ENCODE measurements at places on chromosomes 2 and 18.
A peak's percentile ranks its signal among the peaks of the same experiment; 100 is the strongest.

GRCh38 chr18:7117390-7118355 lies at the start of gene LAMA1:
TSS of gene LAMA1 (minus strand) at chr18:7117797. CDS start at chr18:7117720, 77 bp downstream.
- DNase-seq: no peak

- no peak for DNase-seq
These were observed 85.9 kb downstream of the USP40 start for GRCh38 chr2:233480490-233481202.

- DNase-seq: peak; percentile 73
These were observed 17.9 kb upstream of the SDC1 start for GRCh38 chr2:20242727-20243377.

DNA sequence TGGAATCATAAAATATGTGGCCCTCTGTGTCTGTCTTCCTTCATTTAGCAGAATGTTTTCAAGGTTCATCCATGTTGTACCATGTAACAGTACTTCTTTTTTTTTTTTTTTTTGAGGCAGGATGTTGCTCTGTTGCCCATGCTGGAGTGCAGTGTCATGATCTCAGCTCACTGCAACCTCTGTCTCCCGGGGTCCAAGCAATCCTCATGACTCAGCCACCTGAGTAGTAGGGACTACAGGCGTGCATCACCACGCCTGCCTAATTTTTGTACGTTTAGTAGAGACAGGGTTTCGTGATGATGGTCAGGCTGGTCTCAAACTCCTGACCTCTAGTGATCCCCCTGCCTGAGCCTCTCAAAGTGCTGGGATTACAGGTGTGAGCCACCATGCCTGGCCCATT lies 31.2 kb downstream of the RAB1A start:
- DNase-seq: no peak

DNA sequence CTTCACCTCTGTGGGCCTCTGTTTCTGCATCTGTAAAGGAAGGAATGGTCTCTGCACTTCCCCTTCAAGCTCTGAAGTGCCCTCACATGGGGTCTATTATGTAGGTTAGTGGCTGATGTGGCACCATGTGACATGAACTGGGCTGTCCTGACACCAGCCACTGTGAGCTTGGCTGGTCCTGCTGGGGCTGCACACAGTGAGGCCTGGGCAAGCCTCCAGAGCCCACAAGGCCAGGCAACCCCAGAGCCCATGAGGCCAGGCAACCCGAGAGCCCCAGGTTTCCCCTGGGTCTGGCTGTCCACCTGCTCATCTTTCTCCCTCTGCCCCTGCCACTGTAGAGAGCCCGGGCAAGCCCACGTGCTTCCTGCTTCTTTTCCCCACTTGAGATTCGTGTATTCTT lies 150.1 kb upstream of the SMAD2 start:
- no peak for DNase-seq

- no peak for DNase-seq
These were observed 250.7 kb downstream of the NAPG start for GRCh38 chr18:10776493-10776892.

GRCh38 chr18:44946529-44947113 lies 265.9 kb downstream of the SETBP1 start:
- peak; percentile 88 for DNase-seq

DNA sequence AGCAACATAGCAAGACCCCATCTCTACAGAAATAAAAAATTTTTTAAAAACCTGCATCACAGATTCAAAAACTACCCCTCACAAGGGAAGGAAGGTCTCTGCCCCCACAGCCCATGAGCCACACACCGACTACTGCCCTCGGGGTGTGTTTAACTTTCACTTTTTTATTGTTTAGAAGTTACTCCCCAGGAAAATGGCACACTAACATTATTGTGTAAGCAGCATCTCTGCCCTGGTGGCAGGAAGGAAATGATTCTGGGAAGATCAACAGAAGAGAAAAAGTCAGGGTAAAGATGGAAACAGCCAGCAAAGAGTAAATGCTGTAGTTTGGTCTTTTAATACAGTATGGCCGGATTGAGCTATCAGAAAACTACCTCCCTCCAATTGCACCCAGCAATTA lies 21.9 kb downstream of the TRABD2A start:
- no peak for DNase-seq

GRCh38 chr2:205885492-205886099 lies 200.4 kb downstream of the INO80D start:
- no peak for DNase-seq

- no peak for DNase-seq
These were observed 8.6 kb upstream of the SULT1C4 start for GRCh38 chr2:108369153-108369552.

DNA sequence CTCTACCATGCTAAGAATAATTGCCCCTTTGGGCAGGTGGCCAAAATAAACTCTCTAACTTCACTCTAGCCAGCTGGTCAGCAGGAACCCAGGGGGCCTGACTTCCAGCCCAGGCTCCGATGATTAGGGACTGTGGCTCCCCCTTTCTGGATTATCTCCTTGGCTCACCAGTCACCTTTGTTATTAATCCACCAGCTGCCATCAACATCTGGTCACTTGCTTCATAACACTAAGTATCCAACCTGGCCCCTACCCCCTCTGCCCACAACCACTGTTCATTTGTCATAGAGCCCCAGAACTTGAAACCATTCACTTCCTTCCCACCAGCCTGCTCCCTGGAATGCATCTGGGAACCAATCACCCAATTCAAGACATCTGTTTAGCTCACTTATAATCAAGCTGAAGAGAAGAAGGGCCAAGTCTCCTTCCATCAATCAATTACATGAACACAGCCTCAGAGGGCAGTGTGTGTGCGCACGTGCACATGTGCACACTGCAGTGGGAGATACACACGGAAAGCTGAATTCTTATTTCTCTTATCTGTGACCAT lies 215.1 kb downstream of the ALK start:
- DNase-seq: no peak
